ENCODE measurements at places on chromosomes 3 and 15. TPM values are rescaled to one million over a fixed set of nuclear protein-coding genes. Genes with fewer than 3 reads are reported as not detected.

DNA sequence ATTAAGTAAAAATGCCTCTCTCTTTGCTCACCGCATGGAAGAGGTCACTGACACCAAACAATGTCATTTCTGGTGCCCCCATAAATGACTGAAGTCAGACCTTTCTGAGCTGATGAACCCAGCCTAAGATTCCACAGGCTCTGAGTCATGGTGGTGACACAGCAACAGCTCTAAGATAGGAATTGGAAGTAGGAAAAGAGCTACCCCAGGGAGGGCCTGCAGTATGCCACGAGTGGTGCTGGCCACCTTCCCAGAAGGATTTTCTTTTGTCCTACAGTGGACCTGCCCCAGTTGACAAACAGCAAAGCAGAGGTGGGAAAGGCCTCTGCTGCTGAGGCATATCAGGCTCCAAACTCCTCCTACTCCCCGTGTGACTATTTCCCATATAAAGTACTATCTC lies 208.1 kb downstream of the MINAR1 start:
- DNase-seq: no peak

- DNase-seq: no peak
Observed at GRCh38 chr15:92200891-92201290, 192.8 kb upstream of the ST8SIA2 start.

DNA sequence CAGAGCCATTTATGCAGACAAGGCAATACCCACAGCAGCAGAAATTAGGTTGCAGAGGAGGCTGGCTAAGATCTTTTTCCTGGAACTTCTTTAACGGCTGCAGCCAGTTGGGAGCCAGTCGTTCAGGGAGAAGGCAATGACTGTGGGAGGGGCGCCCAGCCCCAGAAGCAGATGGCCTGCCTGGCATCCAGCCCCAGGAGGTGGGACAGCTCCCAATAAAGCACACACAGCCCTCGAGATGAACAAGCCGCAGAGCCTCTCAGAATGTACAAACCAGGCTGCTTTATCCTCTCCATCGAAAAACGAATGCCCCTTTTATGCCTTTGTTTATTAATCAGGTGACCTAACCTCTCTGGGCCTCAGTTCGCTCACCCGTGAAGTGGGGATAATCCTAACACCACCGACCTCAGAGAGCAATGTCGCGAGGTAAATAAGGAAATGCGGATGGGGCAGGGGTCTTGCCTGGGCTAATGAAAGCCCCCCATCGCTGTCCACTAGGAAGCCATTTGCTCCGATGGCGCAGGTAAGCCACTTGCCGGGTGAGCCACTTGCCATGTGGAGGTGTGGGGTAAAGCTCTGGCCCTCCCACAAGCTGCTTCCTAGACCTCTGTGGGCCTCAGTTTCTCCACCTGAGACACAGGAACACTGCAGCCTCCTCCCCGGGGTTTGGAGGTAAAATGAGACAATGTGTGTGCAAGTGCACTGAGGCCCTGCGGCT lies 35.8 kb downstream of the MGLL start:
- DNase-seq: peak; percentile 77

GRCh38 chr15:39144613-39145499 lies 436.0 kb upstream of the THBS1 start:
- no peak for DNase-seq

- no peak for DNase-seq
Observed at GRCh38 chr3:36864180-36865053, 80.4 kb downstream of the TRANK1 start.

DNA sequence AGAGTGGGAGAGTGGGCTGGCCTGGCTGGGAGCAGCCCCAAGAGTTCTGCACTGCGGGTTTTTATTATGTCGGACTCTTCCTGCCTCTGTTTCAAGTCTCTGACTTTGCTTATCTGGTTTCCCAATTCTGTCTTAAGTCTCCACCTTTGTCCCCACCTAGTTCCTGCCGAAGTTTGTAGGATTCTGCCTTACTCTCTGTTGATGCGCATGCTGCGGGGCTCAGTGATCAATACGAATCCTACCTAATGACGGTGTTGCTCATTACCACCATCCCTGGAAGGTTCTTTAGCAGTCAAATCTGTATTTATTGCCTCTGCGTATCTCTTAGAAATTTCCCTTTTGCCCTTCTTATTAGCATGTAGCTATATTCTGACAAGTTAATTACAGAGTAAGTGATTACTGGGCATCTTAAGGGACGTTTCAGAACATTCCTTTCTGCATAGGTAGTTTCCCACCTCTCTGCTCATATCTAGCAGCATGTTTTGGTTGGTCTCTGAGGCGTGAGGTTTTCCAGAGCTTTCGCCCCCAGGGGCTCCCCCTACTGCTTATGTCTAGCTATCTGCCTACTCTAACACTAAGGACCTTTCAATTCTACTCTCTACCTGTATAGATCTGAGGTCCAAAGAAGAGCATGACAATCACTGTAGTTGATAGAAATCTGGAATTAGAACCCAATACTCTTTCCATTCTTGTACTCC lies 236.0 kb upstream of the EIF1B start:
- DNase-seq: no peak

Gene ARRDC4
- total RNA-seq: 66.8 TPM

GRCh38 chr15:77807115-77807514 lies 174.4 kb upstream of the LINGO1 start:
- no peak for DNase-seq

- DNase-seq: no peak
Observed at GRCh38 chr15:33234020-33234461, 39.5 kb upstream of the FMN1 start.

DNA sequence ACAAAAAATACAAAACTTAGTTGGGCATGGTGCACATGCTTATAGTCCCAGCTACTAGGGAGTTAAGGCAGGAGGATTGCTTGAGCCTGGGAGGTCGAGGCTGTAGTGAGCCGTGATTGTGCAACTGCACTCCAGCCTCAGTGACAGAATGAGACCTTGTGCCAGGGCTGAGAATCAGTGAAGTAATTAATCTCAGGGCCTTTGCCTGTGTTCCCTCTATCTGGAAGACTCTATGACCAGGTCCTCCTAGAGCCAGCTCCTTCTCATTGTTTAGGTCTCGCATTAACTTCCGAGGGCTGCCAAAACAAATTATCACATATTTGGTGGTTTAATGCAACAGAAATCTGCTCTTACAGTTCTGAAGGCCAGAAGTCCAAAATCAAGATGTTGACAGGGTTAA lies 41.4 kb upstream of the FLNB start:
- no peak for DNase-seq

- no peak for DNase-seq
Observed at GRCh38 chr3:350871-351371, 154.4 kb downstream of the CHL1 start.

DNA sequence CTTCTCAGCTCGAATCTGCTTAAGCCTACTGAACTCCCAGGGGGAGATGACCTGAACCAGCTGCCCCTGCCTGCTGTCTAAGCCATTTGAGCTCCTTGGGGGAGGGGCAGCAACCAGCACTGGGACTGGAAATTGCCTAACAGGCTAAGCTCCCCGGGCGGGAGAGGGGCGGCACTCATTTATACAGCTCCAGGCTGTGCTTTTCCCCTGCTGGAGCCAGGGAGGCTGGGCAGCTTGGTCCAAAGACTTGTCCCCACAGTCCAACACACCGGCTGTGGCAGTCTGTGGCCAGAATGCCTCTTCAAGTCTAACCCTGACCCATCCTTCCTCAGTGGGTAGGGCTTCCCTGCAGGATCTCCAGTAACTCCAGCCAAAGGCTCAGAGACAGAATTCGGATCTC lies 1241.5 kb downstream of the ROBO2 start:
- DNase-seq: no peak

Measured in lower leg skin (tissue), 4 donors.